ENCODE measurements at places on chromosomes 2 and 18.

- peak; percentile 33 for DNase-seq
These were observed 42.9 kb upstream of the CABYR start for GRCh38 chr18:24095976-24096375.

- DNase-seq = peak; percentile 87
These were observed 53.6 kb downstream of the PKDCC start for GRCh38 chr2:42101206-42102023.

DNA sequence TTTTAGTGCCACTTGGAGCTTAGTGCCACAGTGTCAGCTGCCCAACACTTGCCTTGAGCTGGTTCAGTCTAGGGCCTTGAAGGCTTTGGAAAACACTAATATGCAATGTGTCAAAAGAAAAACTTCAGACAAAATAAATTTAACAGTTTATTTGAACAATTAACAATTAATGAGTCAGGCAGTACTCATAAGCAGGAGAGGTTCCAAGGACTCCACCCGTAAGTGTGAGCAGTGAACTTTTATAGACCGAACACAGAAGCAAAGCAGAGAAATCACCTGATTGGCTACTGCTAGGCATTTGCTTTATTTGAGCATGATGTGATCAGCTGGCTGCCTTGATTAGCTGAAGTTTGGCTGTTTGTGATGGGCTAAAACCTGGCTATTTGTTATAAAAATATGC, 49.5 kb upstream of the TBC1D8 start:
- DNase-seq = peak; percentile 40

GRCh38 chr2:33058716-33059470, 112.1 kb downstream of the LTBP1 start:
- DNase-seq = no peak

- no peak for DNase-seq
These were observed 65.0 kb downstream of the TCF4 start for GRCh38 chr18:55523001-55523400.

- DNase-seq = peak; percentile 60
These were observed 952 bp downstream of the MGAT5 start for GRCh38 chr2:134254824-134255223.

DNA sequence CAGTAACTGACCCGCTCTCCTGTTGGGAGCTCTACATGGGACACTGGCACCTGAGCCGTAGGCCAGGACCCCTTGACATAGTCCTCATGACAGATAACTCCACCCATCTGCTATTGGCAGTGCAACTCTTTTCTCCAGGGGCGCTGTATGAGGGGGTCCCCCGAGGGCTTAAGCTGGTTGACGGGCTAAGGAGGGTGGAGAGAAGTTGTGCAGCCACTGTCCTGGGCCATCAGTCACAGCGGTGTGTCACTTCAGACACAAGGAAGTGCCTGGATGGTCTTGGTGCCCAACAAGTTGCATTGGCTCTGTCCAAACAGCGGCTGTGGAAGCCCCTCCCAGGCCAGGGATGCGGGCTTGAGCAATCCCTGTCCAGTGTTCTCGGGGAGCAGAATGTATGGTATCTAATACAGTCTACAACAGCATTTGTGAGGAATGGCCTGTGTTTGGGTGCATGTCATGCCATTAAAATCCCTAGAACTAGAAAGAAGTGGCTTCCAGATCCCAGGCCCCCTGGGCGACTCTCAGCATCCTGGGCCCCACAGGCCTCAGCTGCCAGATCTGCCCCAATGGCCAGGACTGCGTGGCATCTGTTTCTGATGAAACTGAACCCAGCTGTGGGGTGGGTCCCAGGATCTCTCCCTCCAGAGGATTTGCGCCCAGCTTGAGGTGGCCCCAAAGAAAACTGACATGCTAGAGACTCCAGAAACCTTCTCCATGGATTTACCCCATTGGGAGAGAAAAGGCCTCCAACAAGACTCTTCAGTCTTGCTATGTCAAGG, 23.3 kb downstream of the TTC32 start:
- no peak for DNase-seq

GRCh38 chr2:58557176-58557575, 316.1 kb upstream of the FANCL start:
- no peak for DNase-seq

DNA sequence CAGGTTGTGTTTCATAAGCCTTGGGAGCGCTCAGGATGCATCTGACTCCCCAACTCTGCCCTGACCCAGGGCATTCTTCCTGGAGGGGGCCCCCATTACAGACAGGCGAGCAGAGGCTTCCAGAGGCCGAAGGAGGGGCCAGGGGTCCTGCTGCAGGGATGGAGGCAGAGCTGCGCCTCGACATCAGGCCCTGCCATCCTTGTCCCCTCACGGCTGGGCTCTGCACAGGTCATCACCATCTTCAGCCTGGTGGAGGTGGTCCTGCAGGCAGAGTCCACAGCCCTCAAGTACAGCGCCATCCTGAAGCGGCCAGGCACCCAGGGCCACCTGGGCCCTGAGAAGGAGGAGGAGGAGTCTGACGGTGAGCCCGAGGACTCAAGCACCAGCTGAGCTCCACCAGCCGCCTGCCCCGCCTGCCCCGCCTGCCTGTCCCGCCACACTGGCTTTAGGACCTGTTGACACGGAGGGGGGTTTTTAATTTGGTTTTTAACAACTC, 42.3 kb upstream of the ALPP start:
- no peak for DNase-seq

- no peak for DNase-seq
These were observed at the start of gene HTR2B for GRCh38 chr2:231124838-231125568. Gene HTR2B, minus strand, starts transcription at chr2:231125042. Its CDS starts 1,278 bp downstream, at chr2:231123764.

DNA sequence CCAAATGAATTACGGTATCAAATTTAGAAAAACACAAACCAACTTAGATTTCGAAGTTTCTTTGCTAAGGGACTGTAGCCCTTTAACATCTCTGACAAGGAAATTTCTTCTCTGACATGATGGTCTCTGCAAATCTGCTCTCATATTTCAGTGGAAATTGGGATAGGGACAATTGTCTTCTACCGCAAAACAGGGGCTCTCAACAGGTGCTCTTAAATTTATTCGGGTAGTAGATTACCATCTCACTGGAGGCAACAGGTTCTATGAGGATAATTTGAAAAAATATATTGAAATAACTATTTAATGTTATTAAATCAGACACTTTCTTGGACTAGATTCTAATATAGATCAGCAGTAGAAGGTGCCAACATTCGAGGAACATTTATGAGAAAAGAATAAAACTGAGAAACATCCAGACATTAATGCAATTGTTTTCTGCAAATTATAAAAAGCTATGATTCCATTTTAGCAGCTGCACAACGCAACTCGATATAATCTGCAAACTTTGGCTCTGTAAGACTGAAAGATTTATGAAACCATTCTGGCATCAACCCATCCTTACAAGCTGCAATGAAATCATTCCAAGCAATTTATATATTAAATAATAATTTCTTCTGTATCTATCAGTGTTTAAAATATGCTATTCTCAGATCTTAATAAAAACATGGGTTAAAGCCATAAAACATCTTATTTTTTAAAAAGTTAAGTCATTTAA, 10.0 kb upstream of the BCL2 start:
- DNase-seq = no peak

DNA sequence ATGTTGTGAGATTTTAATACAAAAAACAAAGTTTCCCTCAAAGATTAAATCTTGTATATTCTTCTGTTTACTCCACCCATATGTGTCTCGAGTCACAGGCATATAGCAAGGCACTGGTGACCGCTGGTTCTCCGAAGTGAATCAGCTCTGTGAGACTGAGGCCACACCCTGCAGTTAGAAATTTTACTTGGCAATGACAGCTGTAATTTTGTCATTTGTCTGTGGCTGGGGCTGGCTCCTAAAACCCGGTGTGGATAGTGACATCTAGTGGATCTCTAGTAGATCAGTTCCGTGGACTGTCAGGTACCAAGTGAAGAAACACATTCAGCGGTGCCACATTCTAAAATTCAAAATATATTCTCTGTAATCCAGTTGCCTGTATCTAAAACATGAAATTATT, 278.0 kb downstream of the NEDD4L start:
- peak; percentile 90 for DNase-seq

DNA sequence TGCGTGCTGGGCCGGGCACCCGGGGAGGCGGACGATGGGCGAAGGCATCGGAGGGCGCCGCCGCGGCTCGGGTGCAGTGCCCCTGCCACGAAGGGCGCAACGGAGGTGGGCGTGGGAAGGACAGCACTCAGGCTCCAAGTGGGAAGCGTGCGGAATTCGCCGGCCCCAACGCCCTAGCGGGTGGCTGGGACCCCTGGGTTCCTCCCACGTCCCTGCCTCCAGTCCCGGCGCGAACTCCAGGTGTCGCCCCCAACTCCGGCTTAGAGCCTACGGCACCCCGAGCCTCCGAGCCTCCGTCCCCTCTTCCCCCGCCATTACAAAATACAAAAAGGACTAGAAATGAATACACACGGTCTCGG, 1.3 kb downstream of the CYP27C1 start:
- peak; percentile 16 for DNase-seq

DNA sequence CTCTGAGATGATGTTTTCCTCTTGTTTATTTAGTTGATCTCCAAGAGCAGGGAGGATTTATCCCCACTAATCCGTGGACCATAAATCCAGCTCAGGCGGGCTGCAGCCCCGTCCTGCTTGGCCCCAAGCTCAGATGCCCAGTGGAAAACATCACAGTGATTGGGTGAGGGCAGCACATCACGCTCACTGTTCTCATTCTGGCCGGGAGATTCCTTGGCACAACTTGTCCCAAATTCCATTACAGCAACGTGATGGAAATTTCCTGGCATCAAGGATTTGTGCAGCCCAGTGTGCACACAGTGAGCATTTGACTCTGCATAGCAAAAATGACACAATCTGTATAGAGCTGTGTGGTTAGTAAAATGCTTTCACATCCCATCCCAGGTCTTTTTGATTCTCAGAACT, 96.8 kb downstream of the VAPA start:
- peak; percentile 99 for DNase-seq

- no peak for DNase-seq
These were observed 85.8 kb downstream of the CERS6 start for GRCh38 chr2:168541858-168542257.

GRCh38 chr2:134537702-134538101, 181.1 kb downstream of the TMEM163 start:
- DNase-seq = no peak

DNA sequence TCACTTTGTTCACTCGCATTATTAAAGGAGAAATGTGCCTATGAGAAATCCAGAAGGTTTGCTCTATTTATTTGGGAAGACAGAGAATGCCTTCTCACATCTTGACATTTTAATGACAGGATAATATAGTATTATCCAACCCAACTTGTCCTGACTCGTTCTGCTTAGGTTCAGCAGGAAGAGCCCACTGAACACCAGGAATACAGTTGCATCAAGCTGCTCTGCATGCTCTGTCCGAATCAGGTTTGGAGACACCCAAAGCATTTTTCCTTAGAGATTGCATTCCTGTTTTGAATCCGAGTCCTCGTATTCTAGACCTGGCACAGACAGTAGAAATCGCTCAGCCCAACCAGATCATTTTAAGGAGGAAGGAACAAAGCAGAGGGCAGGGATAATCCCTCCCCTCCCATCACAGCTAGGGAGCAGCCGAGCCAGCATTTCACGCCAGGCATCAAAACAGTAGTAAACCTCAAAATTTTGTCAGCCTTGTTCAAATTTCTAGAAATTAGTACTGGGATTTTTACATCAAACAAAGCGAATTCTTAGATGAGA, 837.4 kb upstream of the ID2 start:
- no peak for DNase-seq

DNA sequence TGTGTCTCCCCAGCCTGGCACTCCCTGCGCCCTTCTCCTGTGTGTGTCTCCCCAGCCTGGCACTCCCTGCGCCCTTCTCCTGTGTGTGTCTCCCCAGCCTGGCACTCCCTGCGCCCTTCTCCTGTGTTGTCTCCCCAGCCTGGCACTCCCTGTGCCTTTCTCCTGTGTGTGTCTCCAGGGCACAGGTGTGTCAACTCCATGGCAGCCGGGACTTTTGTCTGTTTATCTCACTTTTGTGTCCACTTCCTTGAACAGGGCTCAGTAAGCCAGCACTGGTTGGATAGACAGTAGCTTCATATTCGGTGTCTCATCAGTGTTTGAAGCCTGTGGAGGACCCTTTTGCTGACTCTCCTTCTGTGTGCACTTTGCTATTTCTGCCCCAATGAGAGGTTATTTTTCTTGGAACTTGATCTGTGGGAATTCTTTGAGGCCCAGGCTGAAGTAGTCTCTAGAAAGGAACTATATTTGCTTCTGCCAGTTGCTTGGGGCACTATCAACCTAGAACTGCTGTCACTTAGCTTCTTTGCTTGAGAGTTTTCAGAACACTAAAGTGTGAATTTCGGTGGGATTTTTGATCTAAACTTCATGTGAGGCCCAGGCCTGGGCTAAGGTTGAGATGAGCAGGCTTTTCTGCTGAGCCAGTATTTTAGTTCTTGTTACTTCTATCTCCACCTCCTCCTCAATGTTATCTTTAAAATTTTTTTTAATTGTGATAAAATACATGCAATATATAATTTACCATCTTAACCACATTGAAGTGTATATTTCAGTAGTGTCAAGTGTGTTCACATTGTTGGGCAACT, 8.3 kb upstream of the ASB1 start:
- DNase-seq = peak; percentile 72

- no peak for DNase-seq
These were observed 50.1 kb downstream of the CD226 start for GRCh38 chr18:69897397-69898108.

GRCh38 chr2:128327180-128327964, 8.7 kb upstream of the HS6ST1 start:
- no peak for DNase-seq

DNA sequence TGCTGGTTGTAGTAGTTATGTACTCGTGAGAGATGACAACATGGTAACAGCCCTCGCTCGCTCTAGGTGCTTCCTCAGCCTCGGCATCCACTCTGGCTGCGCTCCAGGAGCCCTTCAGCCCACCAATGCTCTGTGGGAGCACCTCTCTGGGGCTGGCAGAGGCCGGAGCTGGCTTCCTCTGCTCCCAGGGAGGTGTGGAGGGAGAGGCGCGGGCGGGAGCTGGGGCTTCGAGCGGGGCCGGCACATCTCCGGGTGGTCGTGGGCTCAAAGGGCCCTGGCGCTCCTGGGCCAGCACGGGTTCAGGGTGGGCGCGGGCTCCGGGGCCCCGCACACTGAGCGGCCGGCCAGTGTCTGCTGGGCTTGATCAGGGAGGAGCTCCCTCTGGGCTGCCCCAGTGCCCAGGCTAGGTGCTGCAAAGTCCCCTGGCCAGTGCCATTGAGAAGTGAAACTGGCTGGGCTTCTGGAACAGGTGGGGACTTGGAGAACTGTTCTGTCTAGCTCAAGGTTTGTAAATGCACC, 1012.1 kb downstream of the CNTNAP5 start:
- no peak for DNase-seq

- no peak for DNase-seq
These were observed 658.9 kb upstream of the NXPH2 start for GRCh38 chr2:139439100-139439499.

DNA sequence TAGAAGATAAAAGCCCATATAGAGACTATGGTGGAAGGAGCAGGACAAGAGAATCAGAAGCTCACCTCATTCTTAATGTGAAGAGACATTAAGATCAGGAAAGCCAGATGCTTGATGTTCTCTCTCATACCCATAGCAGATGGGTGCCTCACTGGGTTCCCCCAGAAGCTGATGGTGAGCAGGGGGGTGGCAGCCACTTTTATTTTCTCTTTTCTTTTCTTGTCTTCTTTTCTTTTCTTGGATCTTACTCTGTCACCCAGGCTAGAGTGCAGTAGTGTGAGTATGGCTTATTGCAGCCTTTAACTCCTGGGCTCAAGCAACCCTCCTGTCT, 14.8 kb upstream of the CXCR4 start:
- DNase-seq = no peak

- peak; percentile 74 for DNase-seq
These were observed 285.1 kb downstream of the SLC4A3 start for GRCh38 chr2:219912491-219912921.

GRCh38 chr2:235860111-235860510, 308.1 kb downstream of the GBX2 start:
- DNase-seq = peak; percentile 40

GRCh38 chr2:45541450-45541849, 69.6 kb downstream of the SRBD1 start:
- no peak for DNase-seq
